ENCODE measurements at places on chromosomes 6 and 20.

DNA sequence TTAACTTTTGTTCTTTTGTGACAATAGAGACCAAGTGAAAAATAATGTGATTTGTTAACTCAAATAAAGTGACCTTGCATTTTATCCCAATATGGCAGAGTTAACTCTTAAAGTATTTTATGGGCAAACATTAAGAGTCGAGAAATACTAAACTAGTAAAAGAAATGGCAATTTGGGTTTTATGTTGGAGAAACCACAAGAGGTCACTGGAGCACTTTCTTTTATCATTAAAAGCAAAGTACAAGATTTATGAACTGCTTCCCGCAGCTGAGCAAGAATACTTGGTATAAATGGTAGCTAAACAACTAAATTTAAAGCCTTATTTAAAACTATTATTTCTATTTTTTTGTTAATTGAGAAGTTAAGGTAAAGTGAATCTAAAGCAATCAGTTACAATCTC lies 33.5 kb upstream of the MCM9 start:
- DNase-seq = no peak

DNA sequence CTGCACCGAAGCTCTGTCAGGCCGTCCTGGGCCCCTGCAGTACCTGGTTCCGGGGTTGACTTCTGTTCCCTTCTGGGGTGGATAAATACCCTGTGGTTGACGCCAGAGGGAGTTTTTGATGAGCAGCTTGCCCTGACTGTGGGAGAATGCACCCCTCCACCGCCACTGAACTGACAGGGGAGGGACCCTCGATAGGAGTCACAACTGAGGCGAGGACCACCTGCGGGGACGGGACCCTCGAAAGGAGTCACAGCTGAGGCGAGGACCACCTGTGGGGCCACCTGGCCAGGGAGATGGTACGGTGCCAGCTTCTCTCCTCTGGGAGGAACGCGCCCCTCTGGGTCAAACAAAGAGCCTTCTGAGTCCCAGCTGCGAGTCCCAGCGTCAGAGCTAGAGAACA lies 100.1 kb upstream of the FRMD1 start:
- peak; percentile 34 for DNase-seq

- DNase-seq = no peak
These were observed 55.5 kb downstream of the CYB5R4 start for GRCh38 chr6:83914953-83915352.

DNA sequence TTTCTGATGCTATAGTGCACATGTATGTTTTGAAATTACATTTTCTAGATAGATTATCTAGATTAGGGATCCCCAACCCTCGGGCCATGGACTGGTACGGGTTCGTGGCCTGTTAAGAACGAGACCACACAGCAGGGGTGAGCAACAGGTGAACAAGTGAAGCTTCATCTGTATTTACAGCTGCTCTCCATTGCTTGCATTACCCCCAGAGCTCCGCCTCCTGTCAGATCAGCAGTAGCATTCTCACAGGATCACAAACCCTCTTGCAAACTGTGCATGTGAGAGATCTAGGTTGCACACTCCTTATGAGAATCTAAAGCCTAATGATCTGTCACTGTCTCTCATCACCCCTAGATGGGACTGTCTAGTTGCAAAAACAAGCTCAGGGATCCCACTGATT lies 10.4 kb downstream of the CEP57L1 start:
- DNase-seq = no peak

DNA sequence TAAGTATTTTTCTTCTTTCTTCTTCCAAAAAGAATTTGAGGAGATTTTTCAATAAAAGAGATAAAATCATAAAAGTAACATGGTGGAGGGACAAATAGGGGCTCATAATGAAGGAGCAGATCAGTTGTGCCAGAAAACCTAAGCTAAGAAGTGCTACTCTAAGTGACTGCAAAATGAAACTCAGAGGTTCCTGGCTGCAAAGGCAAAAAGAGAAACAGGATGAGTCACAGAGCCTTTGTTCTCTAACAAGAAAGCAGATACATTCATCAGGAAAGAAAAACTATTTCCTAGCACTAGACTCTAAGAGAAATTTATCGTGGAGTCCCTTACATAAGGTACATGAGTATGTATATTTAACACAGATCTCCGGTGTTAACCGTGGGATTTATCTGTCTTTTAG lies 49.8 kb downstream of the TSHZ2 start:
- DNase-seq = no peak

GRCh38 chr6:167268683-167269280 lies 22.3 kb upstream of the UNC93A start:
- no peak for DNase-seq

- DNase-seq = no peak
These were observed 577.5 kb downstream of the PTPRT start for GRCh38 chr20:42611889-42612837.

All from islet precursor cell (in vitro differentiated cells).